Trophoblast cell (in vitro differentiated cells and primary cell): ENCODE measurements at places on chromosomes 16 and 17.
A peak's percentile ranks its signal among the peaks of the same experiment; 100 is the strongest.

DNA sequence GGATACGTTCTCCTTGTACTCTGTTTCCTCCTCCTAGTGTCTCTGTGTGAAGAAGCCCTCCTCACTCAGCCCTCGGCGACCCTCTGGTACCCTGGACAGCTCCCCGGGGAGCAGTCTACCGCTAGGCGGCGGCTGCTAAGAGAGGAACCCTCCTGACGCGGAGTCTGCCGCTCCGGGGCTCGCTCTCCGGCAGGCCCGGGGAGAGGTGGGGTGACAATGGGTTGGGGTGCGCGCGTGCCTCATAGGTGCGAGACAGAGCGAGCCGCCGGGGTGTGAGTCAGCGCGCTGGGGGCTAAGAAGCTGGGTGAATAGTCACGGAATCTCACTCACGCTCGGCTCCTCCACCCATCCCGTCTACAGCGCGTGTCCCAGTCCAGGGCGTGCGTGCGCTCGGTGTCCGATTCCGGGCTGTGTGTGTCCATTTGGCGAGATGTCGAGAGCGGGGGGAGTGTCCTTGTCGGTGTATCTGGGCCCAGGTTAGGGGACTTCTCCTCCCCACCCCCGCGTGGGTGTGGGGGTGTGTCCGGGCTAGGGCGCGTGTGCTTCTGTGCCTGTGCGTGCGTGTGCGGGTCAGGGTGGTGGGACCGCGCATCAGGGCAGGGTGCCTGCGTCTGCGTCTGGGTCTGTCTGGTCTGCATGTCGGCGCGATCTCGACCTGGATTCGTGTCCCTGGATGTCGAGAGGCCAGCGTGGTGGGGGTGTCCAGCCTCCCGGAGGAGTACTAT lies 577 bp upstream of the HS3ST2 start:
- DNase-seq, result peak; percentile 22

GRCh38 chr16:83806731-83807130 lies 1.0 kb upstream of the HSBP1 start:
- no peak for DNase-seq

- no peak for DNase-seq
Measured at GRCh38 chr16:50861970-50862411, 120.1 kb downstream of the CYLD start.

GRCh38 chr17:16997514-16998429 lies 25.9 kb upstream of the TNFRSF13B start:
- no peak for DNase-seq

DNA sequence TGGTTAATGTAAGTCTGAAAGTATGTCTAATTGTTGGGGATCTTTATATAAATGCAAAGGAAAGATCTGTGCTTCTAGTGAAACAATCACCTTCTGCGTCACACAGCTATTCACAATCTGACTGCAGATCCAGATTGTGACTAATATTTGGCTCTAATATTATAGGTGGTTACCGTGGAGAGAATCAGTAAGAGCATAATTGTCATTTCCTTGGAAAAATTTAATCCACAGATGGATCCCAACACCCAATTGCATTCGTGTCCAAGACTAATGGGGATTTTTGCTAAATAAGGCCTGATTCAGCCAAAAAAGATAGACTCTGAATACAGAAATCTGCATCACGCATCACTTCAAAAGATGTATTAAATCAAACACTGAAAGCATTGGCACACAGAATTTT lies 2.7 kb upstream of the KCNJ2 start:
- DNase-seq, result no peak
